ENCODE measurements at places on chromosomes 2 and 18. TPM values are rescaled to one million over a fixed set of nuclear protein-coding genes. Genes with fewer than 3 reads are reported as not detected.
A peak's percentile ranks its signal among the peaks of the same experiment; 100 is the strongest.

GRCh38 chr18:32346671-32347070, 124.0 kb downstream of the GAREM1 start:
- no peak for DNase-seq

GRCh38 chr2:42960002-42960841, 167.8 kb upstream of the HAAO start:
- DNase-seq = no peak

GRCh38 chr2:9714630-9715214, 83.9 kb upstream of the YWHAQ start:
- DNase-seq = no peak

- no peak for DNase-seq
Observed at GRCh38 chr2:158624961-158625360, 168.2 kb downstream of the PKP4 start.

DNA sequence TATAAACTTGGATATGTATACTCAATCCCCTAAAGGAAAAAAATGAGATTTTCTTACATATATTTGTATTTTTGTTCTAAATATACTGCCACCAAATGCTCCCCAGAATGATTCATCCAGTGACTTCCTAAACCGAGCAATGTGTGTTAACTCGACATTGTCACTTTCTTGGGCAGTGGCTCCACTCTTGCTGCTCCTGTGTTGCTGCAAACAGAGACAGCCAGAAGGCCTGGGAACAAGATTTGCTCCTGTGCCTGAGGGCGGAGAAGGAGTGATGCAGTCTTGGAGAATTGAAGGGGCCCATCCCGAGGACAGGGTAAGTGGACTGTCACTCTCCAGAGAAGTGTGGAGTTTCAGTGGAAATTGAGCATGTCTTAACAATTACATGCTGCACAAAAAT, 32.7 kb downstream of the DSG4 start:
- no peak for DNase-seq

DNA sequence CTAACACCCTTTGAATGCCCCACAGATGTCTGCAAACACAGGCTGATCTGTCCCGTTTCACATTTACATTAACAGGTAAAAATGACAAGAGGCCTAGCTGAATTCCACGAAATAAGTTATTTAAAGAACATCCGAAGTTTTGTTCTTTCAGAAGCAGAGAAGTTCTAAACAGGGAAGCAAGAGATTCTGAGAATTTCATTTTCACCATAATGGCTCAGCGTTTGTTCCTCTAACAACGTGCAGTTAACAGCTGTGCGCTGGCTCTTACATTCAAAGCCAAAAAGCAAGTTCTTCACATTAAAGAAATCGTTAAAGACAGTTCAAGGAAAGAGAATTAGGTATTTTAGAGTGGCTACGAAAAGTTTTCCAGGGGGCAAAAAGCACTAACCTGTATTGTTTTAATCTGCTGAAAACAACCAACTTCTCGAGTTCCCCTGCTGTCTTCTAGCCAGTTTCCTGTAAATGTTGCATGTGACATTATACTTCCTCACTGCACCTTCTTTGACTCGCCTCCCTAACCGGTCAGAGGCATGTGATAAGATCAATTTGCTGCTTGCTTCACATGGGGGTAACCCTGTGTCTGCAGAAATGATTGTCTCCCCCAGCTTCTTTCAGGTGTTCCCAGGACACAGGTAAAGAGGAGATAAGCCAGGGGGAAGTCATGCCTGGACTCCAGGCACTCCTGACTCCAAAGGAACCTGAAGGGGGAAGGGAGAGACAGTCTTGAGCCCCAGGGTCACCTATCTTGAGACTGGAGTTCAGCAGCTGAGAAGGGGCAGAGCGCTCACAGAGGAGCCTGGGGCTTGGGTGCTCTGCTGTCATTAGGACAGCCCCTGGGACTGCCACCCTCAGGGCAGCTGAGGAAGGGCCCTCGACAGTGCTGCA, 36.8 kb upstream of the WIPF1 start:
- DNase-seq = peak; percentile 38

GRCh38 chr2:121805766-121806143, 50.3 kb downstream of the TSN start:
- DNase-seq = no peak

- no peak for DNase-seq
Observed at GRCh38 chr2:101296371-101296770, 12.1 kb downstream of the RNF149 start.

GRCh38 chr2:181157326-181157725, 176.9 kb downstream of the UBE2E3 start:
- DNase-seq = no peak

DNA sequence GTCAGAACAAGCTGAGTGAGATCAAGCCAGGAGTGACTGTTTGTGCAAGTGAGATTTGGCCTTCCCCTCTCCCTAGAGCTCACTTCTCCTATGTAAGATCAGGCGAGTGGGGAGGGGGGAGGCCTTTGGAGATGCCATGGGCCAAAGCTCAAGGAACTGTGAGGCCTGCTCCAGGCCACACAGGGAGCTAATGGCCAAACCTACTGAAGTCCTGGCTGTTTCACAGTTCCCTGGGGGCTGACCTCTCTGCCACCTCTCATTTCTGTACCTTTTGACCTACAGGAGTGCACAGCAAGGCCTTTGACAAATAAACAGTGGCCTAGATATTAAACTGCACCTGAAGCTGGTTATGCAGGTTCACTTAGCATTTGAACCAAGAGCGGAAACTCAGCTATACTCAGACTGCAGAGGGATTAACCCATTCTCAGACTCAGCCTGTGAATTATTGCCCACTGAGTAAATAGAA, 235.0 kb upstream of the NT5C1B start:
- no peak for DNase-seq

DNA sequence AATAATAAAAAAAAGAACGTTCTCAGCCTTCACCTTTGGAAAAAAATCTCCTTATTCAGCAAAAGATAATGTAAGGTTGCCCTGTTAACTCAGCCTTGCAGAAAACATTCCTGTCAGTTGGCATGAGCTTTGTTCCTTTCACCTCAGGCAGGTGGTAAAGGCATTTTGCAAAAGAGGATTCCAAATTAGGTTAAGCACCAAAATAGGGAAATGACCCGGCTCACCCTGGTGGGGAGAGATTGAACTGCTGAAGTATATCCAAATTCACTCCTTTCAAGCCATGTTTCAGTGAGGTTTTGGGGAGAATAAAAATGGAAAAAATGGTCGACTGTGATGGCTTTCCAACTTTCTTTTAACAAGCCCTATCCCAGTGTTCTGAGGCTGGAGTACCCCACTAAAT, 1988.8 kb upstream of the PIK3C3 start:
- DNase-seq = no peak

DNA sequence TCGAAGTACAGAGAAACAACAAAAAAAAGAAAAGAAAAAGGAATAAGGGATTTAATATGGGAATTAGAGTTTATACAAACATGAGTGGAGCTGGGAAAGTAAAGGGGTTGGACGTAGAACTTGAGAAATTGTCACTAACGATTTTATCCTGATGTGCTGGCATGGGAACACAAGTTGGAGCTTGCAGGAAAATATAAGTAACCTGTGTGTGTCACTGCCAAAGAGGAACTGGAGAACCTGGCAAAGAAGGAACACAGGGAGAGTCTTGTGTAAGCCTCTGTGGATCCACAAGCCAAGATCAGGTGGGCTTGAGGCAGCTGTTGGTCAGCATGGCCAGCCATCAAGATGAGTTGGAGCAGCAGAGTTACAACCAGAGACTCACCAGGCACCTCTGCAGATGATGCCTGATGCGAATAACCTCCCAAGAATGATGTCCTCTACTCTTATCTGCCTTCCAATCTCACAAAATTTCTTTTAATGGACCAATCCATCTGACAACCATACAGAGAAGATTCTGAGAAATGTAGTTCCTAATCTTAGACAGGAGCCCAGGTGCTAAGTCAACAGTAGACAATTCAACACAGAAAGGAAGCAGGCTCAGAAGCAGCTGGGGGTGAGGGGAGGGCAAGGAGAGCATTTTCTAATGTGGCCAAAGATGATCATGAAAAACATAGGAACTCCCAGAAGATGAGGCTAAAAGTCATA, 77.0 kb upstream of the SPOPL start:
- DNase-seq = no peak

DNA sequence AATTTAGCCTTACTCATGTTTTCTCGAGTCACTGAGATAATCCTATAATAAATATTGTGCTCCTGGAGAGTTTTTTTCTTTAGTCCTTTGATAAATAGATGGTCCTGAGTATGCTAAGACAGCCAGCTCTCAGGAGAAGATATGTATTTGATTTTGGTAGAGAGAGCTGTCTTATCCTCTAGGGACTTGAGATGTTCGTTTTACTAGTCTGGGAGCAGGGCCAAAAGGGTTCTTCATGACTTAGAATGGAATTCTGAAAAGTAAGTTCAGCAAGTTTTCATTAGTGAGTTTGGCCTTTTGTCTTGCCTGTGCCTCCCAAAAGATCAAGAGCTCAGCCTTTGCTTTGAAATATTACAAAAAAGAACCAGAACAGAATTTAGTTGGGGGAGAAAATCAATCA, 246.7 kb downstream of the BABAM2 start:
- no peak for DNase-seq

- DNase-seq = no peak
Observed at GRCh38 chr2:133843091-133843490, 274.8 kb upstream of the NCKAP5 start.

- DNase-seq = no peak
Observed at GRCh38 chr2:210681491-210681890, 125.1 kb downstream of the CPS1 start.

DNA sequence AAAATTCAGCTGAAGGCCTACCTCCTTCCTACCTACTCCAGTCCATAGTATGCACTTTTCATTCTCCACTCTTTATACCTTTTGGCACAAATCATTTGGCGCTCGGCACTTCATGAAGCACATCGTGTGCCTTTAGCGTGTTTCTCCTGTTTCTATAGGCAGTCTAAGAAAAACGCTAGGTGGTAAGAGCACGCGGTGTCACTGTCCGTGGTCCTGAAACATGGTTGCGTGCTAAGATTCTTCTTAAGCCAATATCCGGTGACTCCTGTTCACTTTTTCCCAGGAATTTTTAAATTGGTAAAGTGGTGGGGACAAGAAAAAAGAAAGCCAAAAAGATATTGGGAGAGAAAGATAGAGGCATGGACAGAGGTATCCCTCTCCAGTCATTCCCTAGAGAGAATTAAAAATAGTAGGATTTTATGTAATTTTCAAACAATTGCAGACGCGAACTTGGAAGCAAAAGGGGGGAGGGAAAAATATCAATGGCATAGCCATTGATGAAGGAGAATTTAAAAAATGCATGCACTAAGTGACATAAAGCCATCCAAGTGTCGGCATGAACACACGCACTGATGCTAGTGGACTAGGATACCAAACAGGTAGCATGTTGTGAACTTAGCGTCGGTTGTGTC, 1.4 kb upstream of the CTNNA2 start:
- no peak for DNase-seq

ABCB11 gene
- total RNA-seq = not detected

DCC gene
- total RNA-seq = not detected

SERPINB4 gene
- total RNA-seq = not detected

OSR1 gene
- total RNA-seq = not detected

PPP4R3B gene
- total RNA-seq = 69.9 TPM

DLX2 gene
- not detected for total RNA-seq

SLC8A1 gene
- 5.5 TPM for total RNA-seq

SH3BP4 gene
- 0.05 TPM for total RNA-seq

DTNA gene
- 0.73 TPM for total RNA-seq

MAP4K4 gene
- 36.8 TPM for total RNA-seq

Measured in activated T-helper 2 cell treated with anti-CD3 and anti-CD28 coated beads, Interferon-gamma antibody, Interleukin-2, Interleukin-4, amounts not matched to agents 10 μg/mL and 5 μg/mL and 100 μg/mL, durations not matched to agents 14 hours and 24 hours and 36 hours (primary cell).